Lung (tissue), 17 donors: ENCODE measurements at places on chromosomes 6 and 20.

GRCh38 chr20:982754-983153, 19.4 kb downstream of the RSPO4 start:
- DNase-seq = no peak

GRCh38 chr6:47221565-47221964, 88.1 kb downstream of the TNFRSF21 start:
- no peak for DNase-seq

- DNase-seq = no peak
Measured at GRCh38 chr6:90596967-90597539, 10.2 kb upstream of the MAP3K7 start.

GRCh38 chr20:48812600-48813445, 15.0 kb downstream of the PREX1 start:
- DNase-seq = no peak

GRCh38 chr6:145375502-145375901, 359.8 kb downstream of the EPM2A start:
- no peak for DNase-seq

DNA sequence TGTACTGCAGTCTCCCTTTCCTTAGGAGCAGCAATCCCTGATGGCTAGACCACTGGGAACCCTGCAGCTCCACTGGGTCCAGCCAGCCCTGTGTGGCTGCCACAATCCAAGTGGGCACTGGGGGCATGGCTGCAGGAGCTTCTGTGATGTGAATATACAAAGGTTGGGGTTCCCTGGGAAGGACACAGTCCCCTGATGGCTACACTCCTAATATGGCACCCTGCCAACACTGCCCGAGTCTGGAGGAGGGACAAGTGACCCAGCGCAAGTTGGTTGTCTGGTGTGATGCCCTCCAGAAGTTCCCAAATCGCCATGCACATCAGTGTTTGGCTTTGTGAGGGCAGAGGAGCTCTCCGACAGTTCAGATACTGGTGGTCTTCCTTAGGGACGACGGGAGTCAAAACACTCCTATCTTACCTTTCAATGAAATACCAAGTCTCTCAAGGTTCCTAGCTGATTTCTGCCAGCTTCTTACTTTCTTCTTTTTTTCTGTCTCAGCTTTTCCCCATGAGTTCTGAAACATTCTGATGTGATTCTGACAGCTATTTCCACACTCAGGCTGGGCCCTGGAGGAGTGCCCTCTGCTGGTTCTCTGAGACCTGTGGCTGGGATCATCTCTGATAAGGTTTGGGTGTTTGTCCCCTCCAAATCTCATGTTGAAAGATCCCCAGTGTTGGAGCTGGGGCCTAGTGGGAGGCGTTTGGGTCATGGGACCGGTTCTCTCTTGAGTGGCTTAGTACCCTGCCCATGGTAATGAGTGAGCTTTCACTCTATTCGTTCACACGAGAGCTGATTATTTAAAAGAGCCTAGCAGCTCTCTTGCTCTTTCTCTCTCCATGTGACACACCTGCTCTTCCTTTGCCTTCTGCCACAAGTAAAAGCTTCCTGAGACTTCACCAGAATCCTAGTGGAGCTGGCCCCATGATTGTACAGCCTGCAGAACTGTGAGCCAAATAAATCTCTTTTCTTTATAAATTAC, 15.5 kb upstream of the ZFP57 start:
- DNase-seq = no peak

- no peak for DNase-seq
Measured at GRCh38 chr6:81812401-81812800, 59.9 kb upstream of the TENT5A start.

DNA sequence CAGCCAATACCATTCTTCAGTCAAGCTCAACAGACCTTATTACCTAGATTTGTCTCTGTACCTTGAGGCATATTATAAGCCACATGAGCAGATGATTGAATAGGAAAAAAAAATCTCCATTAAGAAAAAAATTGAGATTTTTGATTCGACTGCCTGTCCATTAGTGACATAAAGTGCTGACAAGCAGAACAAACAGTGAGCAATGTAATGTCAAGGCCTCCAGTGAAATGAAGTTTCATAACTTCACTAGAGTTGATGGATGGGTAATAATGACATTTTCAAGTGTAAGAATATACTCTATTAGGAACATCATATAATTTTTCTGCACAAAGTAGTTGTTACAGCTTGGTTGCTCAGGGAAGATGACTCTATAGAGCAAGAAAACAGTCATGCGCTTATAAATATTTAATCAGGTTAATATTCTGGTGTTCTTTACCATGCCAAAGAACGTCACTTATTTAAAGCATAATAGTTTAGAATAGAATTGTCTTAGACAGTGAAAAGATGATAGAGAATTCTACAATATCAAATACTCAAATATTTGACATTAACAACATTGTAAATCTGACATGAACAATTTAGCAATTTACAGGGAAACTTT, 783.7 kb downstream of the EPHA7 start:
- DNase-seq = no peak

DNA sequence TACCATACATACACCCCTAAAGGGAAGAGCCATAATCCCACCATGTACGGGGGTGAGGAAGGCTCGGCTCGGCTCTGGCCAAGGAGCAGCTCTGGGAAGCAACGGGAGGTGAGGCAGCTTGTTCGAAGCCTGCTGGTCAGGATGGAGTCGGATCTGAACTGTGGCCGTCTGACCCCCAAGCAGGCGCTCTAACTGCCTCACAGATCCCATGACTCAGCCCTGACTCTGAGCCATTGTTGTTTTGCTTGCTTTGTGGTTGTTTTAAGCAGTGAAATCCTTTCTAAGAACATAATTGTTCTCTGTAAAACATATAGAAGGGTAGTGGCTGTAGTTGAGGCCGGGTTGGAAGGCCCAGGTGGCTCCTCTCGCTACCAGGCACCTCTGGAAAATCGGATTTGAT, 10.9 kb downstream of the C6orf132 start:
- DNase-seq = no peak

DNA sequence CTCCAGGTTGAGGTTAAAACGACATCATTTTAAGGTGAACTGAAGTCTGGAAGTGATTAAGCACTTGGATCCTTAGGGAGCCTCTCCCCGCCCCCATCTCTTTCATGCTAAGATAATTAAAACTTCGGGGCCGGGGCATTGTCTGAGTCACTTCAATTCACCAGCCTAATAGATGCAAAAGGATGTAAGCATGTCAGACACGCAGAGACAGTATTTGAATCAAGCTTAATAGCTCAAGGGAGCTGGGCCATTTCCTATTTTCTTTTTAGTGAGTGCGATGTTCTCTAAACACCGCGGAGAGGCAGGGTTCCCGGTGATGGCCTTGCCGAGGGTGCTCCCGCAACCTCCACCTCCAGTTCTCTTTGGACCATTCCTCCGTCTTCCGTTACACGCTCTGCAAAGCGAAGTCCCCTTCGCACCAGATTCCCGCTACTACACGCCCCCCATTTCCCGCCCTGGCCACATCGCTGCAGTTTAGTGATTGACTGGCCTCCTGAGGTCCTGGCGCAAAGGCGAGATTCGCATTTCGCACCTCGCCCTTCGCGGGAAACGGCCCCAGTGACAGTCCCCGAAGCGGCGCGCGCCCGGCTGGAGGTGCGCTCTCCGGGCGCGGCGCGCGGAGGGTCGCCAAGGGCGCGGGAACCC, 516 bp upstream of the IRF4 start:
- peak; percentile 17 for DNase-seq

DNA sequence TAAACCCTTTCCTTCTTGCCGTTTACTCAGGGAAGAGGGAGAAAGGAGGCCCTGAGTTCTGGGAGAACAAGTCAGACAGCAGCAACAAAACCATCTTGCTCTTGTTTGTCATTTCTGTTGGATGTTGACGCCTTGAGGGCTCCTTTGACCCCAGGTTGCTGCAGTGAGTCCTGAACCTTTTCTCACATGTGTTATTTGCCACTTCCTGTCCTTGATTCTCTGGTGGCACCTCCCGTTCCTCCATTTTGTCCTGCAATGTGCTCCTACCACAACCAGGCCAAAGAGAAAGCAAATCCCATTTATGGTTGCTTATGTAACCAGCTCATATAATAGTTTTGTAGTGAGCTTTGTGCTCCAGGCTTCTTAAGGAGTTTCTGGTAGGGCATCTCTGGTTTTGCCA, 66.6 kb upstream of the ADGRF4 start:
- no peak for DNase-seq

DNA sequence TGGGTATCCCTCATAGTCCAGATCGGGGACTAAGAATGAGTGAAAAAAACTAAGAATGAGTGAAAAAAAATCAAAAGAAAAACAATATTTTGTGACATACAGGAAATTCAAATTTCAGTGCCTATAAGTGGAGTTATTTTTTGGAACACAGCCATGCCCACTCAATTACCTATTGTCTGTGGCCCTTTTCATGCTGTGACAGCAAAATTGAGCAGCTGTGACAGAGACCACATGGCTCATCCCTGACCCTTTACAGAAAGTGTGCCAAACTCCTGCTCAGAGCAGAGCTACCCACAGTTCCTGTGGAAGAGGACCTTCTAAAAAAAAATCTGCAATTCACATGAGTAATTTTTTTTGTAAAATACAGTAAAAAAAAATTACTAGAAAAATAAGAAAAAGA, 1.4 kb downstream of the NCR2 start:
- DNase-seq = no peak

DNA sequence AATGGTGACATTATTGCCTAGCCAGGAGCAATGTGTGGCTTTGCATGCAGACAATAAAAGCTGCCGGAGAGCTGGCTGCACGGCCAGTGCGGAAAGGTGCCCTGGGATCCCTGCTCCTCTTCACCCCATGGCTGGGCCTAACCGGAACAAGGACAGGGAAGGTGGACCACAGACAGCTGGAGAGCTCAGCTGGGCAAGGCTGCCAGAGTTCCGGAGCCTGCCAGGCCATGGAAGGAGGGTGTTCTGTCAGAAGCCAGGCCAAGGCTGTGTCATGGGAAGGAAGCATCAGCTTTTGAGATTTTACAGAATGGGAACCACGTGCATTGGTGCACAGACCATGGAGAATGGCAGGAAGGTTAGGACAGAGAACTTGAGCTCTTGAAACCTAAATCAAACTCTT, 25.0 kb downstream of the MAP1LC3A start:
- no peak for DNase-seq

DNA sequence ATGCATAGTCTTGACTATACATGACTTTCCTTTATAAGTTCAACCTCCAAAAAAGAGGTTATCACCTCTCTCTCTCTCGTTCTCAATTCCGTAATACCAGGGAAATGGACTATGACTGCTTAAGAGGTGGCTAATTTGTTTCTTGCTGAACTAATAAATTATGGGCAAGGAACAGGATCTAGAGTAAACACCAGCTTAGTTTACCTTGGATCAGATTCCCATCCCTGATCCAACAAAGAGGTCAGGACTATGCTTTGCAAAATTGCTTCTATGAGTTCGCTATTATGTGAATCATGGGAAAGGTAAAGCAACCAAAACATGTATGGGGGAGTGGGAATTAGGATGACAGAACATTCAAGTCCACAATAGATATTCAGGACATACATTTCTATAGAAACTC, 630.7 kb downstream of the HACE1 start:
- no peak for DNase-seq

- no peak for DNase-seq
Measured at GRCh38 chr20:18839507-18840247, 26.1 kb downstream of the SCP2D1 start.

DNA sequence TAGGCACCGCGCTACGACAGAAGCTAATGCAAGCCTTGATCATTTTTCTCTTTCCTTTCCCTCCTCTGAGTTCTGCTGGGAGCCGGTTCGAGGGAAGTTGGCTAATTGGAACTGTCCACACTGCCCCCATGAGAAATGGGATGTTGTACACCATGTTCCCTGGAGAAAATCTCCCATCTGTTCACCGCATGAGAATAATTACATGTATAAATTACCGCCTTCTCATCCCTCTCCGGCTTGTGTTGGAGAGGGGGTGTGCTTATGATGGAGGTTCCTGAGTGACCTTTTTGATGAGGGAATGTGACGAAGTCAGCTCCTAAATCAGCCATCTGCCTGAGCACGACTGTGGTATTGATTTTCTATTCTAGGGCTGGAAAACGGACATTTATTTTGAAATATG, 320.2 kb upstream of the SULF2 start:
- no peak for DNase-seq

- no peak for DNase-seq
Measured at GRCh38 chr6:63121166-63121565, 90.1 kb upstream of the FKBP1C start.

GRCh38 chr20:47320990-47321805, 35.3 kb downstream of the ZMYND8 start:
- DNase-seq = no peak

GRCh38 chr20:44910690-44911262, 916 bp downstream of the PABPC1L start:
- no peak for DNase-seq

GRCh38 chr6:94464018-94464510, 1044.7 kb upstream of the EPHA7 start:
- no peak for DNase-seq

DNA sequence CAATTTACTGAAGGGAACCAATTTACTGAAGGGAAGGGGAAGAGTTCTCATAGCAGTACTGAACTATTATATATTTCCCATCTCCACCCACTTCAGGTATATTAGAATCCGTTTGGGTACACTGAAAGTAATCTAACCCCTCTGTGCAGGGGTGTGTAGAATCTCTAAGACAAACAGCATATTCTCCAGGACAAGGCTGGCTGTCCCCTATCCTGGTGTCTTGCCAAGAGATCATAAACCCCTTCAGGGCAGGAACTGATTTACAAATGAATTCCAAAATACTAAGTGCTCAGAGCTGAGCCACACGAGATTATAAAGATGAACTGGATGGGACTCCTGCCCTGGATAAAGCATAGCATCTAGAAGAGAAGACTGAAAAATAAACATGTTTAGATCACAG, 9.2 kb downstream of the ASF1A start:
- no peak for DNase-seq

- no peak for DNase-seq
Measured at GRCh38 chr6:14500809-14501208, 383.2 kb downstream of the CD83 start.
